ENCODE measurements at places on chromosomes 16 and 17.

GRCh38 chr17:44315760-44316731 lies 7.6 kb downstream of the RUNDC3A start:
- H3K36me3 ChIP-seq: peaks cover 6% of the 10 kb centered on the region
- peaks cover 13% of the 10 kb centered on the region for H3K4me1 ChIP-seq
- peaks cover 70% of the 10 kb centered on the region for H3K27me3 ChIP-seq
- H3K4me3 ChIP-seq: peak overlapping the region; percentile 55
- no peak for DNase-seq

DNA sequence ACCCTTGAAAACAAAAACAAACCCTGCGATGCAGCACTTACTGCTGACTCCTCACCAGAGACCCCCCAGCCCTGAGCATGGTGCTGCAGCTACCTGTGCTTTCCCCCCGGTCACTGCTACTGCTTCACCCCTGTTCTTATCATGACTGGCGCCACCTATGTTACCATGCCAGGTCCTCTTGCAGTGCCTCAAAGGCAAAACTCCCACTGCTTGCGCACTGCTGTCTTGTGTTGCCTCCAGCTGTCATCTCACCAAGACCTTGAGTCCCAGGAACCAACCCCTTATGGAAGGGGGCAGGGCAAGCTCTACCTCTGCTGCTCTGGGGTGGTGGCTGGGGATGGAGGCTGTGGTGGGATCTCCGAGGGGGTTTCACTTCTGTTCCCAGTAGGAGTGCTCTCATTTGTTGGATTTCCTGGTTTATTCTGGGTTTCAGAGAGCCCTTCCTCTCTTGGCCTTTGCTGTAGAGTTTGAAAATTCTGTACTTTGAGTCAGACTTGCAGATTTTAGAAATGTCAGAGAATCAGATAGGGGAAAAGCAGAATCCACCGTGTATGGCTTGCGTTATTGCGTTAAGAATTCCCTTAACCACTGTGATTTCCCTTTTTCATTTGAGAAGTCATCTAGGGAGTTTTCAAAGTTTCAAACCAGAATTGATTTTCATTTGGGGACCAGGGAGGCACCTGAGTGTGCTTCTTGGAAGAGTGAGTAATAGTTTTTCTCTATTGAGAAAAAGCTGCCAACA lies 96.6 kb downstream of the SPECC1 start:
- H3K27me3 ChIP-seq: peaks cover 56% of the 10 kb centered on the region
- no peak for DNase-seq
- H3K36me3 ChIP-seq: no peaks in the 10 kb centered on the region
- no peaks in the 10 kb centered on the region for H3K4me1 ChIP-seq
- no peak overlapping the region for H3K4me3 ChIP-seq

DNA sequence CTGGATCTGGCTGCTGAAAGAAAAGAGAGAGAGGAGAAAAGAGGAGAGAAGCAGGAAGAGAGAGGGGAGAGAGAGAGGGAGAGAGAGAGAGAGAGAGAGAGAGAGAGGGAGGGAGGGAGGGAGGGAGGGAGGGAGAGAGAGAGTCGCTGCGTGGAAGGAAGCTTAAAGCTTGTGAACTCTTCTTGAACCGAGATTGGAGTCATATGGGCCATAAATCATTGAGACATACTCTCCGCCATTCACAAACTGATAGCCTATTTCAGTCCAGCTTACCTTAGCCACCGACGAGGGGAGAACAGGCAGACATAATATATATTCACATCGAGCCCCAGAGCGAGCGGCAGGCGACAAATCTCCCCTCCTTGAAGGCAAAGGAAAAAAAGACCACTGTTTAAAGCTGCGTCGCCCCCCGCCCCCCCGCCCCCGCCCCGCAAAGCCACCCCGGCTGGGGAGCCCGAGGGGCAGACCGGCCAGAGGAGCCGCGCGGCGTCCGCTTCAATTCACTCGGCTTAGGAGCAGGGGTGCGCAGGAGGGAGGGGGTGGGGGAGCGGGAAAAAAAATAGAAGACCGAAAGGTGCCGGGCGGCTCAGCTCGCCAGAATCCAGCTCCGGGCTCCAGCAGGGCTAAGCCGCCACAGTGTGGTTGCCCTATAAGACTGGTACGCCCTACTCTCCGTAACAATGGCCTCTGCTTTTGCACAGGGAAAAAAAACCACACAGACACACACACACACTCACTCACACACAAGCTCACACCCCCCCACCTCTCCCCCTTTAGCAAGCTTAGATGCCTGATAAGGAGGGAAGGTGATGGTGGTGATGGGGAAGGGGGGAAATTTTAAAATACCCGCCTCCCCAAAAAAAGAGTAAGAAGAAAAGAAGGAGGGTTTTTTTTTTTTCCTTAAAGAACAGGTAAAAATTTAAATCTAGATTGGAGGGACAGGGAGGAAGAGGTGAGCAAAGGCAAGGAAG lies 10.6 kb upstream of the HOXB2 start:
- DNase-seq: no peak
- H3K27ac ChIP-seq: peak overlapping the region; percentile 33
- peaks cover 13% of the 10 kb centered on the region for H3K4me1 ChIP-seq
- H3K4me3 ChIP-seq: peak overlapping the region; percentile 75

- H3K36me3 ChIP-seq: no peaks in the 10 kb centered on the region
- no peak overlapping the region for H3K4me3 ChIP-seq
- no peak overlapping the region for H3K27ac ChIP-seq
- no peaks in the 10 kb centered on the region for H3K4me1 ChIP-seq
- H3K27me3 ChIP-seq: no peaks in the 10 kb centered on the region
Observed at GRCh38 chr17:70021726-70022125, 53.3 kb upstream of the KCNJ16 start.

DNA sequence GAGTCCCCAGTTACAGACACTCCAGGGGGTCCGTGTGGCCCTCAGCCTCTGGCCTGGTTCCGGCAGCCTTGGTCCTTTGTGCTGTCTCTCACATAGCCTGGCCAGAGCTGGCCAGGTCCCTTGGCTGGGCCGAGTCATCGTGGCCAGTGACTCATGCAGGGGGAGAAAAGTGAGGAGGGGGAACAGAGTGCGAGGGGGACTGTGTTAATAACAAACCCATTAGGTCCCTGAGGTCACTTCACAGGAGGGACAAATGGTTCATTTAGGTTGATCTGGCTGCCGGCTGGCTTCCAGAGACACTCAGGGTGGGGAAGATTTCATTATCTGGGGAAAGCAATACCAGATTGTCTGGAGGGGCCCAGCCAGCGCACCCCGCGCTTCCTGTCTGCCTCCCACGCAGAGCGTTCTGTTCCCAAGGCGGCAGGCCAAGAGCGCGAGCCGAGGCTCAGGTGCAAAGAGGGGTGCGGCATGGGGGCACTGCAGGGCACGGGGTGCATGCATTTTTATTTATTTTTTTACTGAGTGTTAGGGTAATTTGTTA lies 223.1 kb downstream of the SEC14L1 start:
- peaks cover 35% of the 10 kb centered on the region for H3K4me1 ChIP-seq
- no peak overlapping the region for H3K27ac ChIP-seq
- H3K4me3 ChIP-seq: no peak overlapping the region
- DNase-seq: no peak

GRCh38 chr16:51682905-51683304 lies 531.8 kb upstream of the SALL1 start:
- H3K36me3 ChIP-seq: no peaks in the 10 kb centered on the region
- DNase-seq: no peak
- H3K27ac ChIP-seq: no peak overlapping the region
- H3K4me1 ChIP-seq: no peaks in the 10 kb centered on the region

DNA sequence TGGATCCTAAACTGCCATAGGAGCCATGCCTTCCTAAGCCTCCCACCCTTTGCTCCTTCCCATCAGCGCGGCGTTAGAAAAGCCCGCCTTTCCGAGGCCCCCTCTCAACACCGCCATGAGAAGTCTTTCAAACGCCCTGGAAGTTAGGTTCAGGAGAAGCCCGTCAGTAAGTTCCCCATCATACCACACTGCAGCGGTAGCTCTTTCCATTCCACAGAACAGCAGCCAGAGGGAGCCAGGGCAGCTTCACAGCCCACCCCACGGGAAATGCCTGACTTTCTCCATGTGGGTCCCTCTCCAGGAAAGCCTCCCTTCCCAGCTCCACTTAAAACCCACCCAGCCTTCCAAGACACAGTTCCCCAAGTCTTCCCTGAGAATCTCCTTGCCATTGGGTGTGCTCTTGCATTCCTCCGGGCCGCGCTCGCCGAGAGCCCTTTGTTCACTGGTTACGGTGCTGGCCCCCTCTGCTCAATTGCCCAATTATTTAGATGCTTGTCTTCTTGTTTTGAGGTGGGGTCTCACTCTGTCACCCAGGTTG lies 28.7 kb downstream of the KIAA0513 start:
- H3K4me3 ChIP-seq: peak overlapping the region; percentile 64
- DNase-seq: peak; percentile 30
- H3K36me3 ChIP-seq: peaks cover 12% of the 10 kb centered on the region
- H3K27me3 ChIP-seq: peaks cover 4% of the 10 kb centered on the region

DNA sequence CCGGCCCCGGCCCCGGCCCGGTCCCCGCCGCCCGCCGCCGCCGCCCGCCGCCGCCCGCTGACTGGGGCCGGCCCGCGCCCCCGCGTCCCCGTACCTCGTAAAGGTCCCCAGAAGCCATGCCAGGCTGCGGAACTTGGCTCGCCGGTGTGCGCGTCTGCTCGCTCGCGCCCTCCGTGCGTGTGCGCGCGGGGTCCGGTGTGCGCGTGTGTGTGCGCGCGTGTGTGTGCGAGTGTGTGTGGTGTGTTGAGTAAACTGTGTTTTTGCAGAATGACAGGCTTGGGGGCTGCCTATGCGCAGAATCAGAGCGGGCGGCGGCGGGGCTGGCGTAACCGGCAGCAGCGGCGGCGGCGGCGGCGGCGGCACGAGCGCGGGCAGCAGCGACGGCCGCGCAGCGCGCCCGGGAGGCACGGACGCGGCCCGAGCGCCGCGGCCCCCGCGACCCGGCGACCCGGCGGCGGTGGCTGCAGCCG lies 307 bp downstream of the CDYL2 start:
- peaks cover 17% of the 10 kb centered on the region for H3K36me3 ChIP-seq
- H3K27ac ChIP-seq: peak overlapping the region; percentile 98
- H3K4me1 ChIP-seq: peaks cover 41% of the 10 kb centered on the region
- peak overlapping the region; percentile 96 for H3K4me3 ChIP-seq
- H3K27me3 ChIP-seq: peaks cover 12% of the 10 kb centered on the region

- no peak overlapping the region for H3K27ac ChIP-seq
- H3K4me1 ChIP-seq: peaks cover 42% of the 10 kb centered on the region
- H3K4me3 ChIP-seq: no peak overlapping the region
- H3K36me3 ChIP-seq: peaks cover 47% of the 10 kb centered on the region
- DNase-seq: no peak
Observed at GRCh38 chr17:76219670-76220383, 20.5 kb downstream of the RNF157 start.

DNA sequence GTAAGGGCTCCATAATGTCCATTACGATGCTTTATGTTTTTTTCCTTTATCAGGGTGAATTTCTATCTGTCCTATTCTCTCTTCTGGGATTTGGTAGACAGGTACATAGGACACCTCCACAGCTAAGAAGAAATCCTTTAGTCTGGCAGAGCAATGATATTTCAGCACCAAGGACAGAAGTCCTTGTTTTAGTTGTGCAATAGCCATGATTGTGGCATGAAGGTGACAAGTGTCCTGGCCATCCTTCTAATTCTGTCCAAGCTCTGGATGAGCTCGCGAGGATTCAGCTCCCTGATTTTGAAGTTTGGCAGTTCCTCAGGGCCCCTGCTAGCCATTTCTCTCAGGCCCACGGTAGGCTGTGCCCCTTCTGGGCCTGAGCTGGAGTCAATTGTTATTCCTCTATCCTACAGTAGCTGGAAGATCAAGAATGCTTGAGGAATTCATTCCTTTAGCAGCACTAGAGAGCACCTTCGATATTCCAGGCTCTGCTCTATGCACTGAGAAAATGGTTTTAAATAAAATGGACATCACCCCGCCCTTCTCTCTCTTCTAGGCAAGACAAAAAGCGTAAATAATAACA lies 320.8 kb downstream of the XYLT1 start:
- H3K4me3 ChIP-seq: no peak overlapping the region
- no peaks in the 10 kb centered on the region for H3K27me3 ChIP-seq
- DNase-seq: no peak
- H3K27ac ChIP-seq: no peak overlapping the region
- H3K4me1 ChIP-seq: no peaks in the 10 kb centered on the region

- H3K36me3 ChIP-seq: no peaks in the 10 kb centered on the region
- peaks cover 33% of the 10 kb centered on the region for H3K4me1 ChIP-seq
- peaks cover 34% of the 10 kb centered on the region for H3K27me3 ChIP-seq
- no peak overlapping the region for H3K4me3 ChIP-seq
Observed at GRCh38 chr17:68057531-68057952, 22.0 kb downstream of the KPNA2 start.

- peaks cover 4% of the 10 kb centered on the region for H3K27me3 ChIP-seq
- H3K27ac ChIP-seq: no peak overlapping the region
- H3K4me1 ChIP-seq: no peaks in the 10 kb centered on the region
- H3K4me3 ChIP-seq: no peak overlapping the region
Observed at GRCh38 chr17:14791221-14791620, 473.9 kb downstream of the PMP22 start.

DNA sequence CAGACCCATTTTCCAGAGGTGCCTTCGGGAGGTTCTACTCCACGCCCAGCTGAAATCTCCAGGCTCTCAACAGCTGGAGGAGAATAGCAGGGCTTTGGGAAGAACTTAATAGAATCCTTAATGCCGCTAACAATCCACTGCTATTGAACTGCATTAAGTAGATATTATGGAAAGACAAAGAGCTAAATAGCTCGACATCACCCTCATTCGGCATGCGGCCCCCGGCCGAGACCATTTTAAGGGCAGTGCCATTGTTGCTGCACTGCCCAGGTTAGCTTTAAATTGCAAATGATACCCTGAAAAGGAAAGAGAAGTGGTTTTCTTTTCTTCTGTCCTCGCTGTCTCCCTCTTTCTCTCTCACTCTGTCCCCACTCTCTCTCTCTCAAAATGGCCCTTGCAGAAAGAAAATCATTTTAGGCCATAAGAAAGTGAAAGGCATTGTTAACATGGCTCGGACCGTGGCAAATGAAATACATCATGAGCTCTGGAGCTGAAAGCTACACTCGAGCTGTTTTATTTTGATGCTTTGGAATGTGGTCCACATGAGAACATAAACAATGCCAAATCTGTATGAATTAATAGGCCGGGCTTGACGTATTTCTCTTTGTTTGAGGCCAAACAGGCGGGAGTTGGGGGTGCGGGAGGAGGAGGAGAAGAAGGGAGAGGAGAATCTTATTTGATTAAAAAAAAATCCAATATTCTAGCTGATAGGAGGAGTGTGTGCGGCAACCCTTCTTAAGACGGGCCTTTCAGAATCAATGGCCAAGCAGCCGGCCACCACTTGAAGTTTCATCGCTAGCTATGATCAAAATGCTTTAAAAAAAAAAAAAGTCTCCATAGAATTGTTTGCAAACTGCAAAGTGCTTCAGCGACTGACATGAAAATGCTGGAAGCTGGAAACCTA lies 298.8 kb upstream of the IRX3 start:
- H3K27ac ChIP-seq: no peak overlapping the region
- H3K4me3 ChIP-seq: no peak overlapping the region
- H3K27me3 ChIP-seq: no peaks in the 10 kb centered on the region

DNA sequence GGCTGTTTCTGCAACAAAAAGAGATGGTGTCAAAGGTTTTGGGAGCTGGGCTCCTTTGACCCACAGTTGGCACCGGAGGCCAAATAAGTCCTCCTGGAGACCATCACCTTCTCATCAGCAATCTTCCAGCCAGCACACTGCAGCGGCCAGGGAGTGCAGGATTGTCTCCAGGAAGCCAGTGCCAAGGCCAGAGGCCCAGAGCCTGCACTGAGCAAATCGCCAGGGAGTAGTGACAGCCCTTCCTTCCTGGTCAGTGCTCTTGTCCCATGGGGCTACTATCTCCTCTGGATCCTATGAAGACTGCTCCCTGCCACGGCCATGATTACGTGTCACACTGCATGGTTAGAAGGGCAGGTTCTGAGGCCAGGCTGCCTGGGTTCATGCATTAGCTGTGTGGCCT lies 134.3 kb upstream of the CRHR1 start:
- DNase-seq: no peak
- no peak overlapping the region for H3K4me3 ChIP-seq
- H3K27me3 ChIP-seq: peaks cover 4% of the 10 kb centered on the region
- no peak overlapping the region for H3K27ac ChIP-seq
- H3K4me1 ChIP-seq: peaks cover 6% of the 10 kb centered on the region
